ENCODE measurements at places on chromosomes 16 and 17.
A peak's percentile ranks its signal among the peaks of the same experiment; 100 is the strongest.

- DNase-seq, result no peak
These were observed 25.1 kb downstream of the GGA2 start for GRCh38 chr16:23485257-23485614.

- DNase-seq, result peak; percentile 80
These were observed 12.6 kb downstream of the HID1 start for GRCh38 chr17:74959826-74960515.

DNA sequence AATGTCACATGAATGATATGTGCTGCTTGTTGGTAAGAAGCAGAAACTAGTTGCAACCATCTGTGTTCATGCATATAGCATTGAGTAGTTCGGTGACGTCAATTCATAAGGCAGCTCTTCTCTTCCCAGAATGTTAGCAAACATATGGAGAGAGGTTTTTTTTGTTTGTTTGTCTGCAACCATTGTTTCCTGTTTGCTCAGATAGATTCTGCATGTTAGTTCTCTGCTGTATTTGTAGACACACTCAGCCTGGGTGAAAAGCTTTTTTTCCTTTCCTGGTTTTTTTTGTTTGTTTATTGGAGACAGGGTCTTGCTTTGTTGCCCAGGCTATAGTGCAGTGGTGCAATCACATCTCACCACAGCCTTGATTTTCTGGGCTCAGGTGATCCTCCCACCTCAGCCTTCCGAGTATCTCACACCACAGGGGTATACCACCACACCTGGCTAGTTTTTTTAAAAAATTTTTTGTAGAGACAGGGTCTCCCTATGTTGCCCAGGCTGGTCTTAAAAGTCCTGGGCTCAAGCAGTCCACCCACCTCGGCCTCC, 16.7 kb downstream of the WSB1 start:
- no peak for DNase-seq

- DNase-seq, result peak; percentile 50
These were observed 54.0 kb upstream of the ZNF750 start for GRCh38 chr17:82893779-82894178.

DNA sequence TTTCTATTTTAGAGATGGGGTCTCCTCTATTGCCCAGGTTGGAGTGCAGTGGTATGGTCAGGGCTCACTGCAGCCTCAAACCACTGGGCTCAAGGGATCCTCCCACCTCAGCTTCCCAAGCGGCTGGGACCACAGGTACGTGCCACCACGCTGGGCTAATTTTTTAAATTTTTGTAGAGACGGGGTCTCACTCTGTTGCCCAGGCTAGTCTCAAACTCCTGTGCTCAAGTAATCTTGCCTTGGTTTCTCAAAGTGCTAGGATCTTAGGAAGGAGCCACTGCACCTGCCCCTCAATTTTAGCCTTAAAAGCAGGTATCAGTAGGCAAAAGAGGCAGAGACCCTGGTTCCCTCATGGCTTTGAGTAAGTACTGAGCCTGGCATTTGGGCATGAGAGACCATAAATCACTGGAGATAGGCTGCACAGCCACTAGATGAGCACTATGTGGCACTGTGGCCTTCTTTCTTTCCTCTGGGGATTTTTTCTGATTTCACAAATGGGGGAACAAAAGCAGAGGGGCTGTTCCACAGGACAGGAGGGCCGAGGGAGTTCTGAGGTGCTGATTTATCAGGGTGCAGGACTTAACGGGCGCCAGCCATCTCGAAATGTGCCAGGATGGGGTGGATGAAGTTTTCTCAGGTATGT, 82.2 kb downstream of the PLXDC1 start:
- peak; percentile 79 for DNase-seq

- no peak for DNase-seq
These were observed 103.1 kb downstream of the AATF start for GRCh38 chr17:37051833-37052232.

DNA sequence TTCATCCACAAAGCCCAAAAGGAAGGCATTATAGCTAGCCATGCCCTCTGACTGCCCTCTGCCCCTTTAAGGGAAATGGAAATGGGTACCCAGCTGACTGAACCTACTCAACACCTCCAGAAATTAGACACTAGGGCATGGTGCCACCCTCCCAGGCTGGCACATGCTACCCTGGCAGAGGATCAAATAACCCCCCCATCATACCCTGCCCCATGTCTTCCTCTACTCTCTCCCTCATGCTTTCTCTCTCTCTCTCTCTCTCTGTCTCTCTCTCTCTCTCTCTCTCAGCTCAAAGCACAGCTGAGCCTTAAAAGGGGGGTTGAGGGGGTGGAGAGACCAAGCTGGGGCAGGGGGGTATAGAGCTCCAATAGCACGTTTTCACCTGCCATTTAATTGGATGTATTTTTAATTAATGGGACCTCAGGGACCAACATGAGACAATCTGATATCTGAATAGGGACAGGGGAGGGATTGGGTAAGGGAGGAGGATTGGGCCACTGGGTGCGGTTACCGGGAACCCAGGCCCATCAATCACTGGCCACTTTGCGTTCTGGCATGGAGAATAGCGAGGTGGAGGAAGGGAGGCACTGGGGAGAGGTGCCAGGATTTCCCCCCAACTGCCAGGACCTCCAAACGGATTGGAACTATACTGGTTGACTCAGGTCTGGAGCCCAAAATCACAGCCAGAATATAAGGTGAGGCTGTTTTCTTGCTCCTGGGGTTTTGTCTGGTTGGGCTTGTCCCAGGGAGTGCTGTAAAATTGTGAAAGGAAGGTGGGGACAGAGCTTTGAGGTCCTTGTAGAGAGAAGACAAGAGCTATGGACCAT, 57.8 kb downstream of the NEUROD2 start:
- no peak for DNase-seq

DNA sequence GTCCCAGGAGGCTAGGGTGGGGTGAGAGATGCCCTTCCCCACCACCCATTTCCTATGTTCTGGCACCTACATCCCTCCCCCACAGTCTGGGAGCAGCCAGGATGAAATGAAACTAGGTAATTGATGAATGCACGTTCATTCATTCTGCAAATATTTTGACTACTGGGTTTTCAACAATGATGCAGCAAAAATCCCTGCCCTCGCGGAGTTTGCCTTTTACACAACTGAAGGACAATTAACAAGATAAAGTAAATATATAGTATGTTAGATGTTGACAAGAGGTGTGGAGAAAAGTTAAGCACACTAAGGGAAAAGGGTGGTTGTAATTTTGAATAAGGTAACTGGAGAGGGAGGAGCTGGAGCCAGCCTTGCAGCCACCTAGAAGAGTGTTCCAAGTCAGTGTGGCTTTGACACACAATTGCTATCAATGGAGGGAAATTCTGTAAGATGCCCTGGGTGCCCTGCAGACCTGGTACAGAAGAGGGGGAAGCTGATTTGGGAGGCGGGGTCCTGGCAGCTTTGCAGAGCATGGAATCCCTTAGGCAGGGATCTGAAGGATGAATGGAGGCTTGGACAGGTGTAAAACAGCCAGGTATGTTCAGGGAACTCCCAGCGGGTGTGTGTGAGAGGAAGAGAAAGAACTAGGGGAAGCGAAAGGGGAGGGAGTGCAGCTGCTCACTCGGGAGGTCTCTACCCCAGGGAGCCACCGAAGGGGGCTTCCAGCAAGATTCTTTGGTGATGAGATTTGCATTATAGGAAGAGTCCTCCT, 2.5 kb downstream of the TMEM92 start:
- DNase-seq, result no peak

- no peak for DNase-seq
These were observed 19.9 kb upstream of the OSGIN1 start for GRCh38 chr16:83932955-83933673.

DNA sequence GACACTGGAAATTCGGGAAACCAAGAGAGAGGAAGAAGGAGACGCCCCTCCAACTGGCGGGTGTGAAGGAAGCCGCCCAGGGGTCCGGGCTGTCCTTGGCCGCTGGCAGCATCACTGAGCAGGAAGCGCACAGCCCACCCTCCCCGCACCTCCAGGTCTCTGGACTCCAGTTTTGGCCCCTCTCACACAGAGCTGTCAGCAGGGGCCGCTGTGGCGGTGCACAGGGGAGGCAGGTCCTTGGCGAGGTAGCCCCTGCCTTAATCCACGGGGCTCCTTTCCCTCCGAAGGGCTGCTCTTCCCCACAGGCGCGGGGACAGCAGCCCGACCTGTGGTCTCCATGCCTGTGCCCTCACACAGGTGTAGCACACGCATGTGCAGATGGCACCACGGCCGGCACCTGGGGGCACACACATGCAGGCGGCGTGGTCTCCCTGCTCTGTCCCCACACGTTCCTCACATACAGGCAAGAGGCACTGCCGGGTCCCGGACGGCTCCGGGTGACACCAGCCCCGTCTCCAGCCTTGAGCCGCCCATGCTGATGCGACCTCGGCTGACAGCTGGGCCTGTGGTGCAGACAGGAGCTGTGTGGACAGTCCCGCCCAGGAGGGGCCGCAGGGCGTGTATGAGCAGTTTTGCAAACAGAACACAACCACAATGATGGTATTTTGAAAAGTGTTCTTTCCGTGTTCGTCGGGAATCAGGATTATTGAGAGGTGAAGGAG, 26.6 kb upstream of the CHMP6 start:
- no peak for DNase-seq

DNA sequence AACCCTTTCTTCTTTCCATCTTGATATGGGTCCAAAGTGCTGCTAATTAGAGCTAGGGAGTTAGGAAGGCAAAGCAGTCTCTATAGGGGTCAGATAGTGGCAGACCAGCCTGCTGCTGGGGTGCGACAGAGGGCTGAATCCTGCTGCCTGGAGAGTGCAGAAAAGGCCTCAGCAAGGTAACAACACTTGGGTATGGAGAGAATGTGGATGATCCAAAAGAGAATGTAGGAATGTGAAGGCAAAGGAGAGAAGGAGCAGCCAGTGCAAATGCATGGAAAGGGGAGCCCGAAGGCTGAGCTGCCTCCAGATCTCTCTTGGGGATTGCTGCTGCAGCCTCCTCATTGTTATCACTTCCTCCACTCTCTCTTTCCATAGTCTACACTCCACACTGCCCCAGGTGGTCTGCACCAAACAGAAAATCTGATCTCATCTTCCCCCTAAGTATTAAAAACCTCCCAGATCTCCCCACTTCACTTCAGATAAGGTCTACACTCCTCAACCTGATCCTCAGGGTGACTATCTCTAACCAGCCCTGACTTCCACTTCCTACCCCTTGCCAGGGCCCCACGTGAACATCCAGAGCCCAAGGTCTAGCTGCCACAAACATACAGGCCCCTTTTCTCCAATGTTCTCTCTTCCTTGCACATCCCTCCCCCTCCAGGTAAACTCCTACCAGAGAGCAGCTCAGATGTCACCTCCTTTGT, 28.8 kb downstream of the TOM1L2 start:
- DNase-seq, result no peak

- DNase-seq, result no peak
These were observed 6.0 kb downstream of the TBC1D24 start for GRCh38 chr16:2480948-2481347.

DNA sequence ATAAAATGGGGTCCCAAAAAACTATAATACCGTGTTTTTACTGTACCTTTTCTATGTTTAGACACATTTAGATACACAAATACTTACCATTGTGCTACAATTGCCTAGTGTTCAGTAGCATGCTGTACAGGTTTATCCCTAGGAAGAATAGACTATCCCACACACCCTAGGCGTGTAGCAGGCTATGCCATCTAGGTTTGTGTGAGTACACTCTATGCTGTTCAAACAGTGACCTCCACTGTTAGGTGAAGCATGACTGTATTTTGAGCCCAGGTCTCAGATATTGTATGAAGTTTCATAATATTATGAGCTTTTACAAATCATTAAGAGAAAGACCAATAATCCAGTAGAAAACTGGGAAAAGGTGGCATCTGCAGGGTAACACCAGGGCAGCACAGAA, 23.6 kb downstream of the MILR1 start:
- no peak for DNase-seq

- DNase-seq, result no peak
These were observed 229.5 kb downstream of the PRKCA start for GRCh38 chr17:66531851-66532295.

- DNase-seq, result peak; percentile 88
These were observed 46.9 kb downstream of the AXIN2 start for GRCh38 chr17:65514541-65514940.

DNA sequence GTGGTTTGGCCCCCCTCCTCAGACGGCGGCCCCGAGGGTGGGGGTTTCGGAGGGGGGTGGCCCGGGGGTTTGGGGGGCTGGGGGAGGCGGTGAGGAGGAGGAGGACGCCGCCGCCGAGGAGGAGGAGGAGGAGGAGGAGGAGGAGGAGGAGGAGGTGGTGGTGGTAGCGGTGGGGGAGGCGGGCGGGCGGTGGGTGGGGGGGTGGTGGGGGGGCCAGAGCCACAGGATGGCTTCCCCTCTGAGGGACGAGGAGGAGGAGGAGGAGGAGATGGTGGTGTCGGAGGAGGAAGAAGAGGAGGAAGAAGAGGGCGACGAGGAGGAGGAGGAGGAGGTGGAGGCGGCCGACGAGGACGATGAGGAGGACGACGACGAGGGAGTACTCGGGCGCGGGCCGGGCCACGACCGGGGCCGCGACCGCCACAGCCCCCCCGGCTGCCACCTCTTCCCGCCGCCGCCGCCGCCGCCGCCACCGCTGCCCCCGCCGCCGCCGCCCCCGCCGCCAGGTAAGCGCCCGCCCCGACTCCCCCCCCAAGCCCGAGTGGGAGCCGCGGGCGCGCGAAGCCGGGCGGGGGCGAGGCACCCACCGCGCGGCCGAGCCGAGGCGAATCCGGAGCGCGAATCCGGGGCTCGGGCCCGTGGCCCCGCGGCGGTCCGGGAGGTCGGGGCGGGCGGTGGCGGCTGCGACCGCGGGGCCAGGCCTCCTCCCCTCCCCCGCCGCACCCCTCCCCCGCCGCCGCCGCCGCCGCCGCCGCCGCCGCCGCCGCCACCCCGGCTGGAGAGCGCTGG, 3.8 kb upstream of the CHD3 start:
- DNase-seq, result peak; percentile 38

- DNase-seq, result peak; percentile 82
These were observed 168.6 kb downstream of the FTO start for GRCh38 chr16:53872248-53873221.

DNA sequence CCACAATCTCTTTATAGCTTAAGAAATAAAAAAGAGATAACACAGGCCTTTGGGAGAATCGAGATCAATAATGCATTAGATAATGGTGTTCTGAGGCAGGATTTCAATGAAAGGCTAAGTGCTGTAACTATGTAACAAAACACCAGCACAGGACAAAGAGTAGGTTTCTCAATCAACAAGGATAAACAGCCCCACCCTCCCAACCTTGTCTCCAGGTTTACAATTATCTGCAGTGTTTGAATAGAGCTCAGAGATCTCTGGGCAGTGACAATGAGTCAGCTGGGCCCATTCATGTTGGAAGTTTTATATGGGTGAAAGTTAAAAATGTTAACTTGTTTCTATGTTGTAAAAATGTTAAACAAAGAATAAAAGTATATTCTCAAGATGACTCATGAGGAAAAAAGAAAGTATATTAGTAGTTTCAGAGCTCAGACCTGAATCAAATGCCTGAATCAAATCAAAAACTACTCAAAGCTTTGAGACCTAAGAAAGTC, 17.0 kb upstream of the KRT20 start:
- no peak for DNase-seq

Measured in AG20443 (cell line).